HuH-7.5 (cell line): ENCODE measurements at places on chromosomes 1 and 21.

- no peak for DNase-seq
These were observed 177.0 kb downstream of the CLIC6 start for GRCh38 chr21:34845521-34846451.

GRCh38 chr1:198601936-198602889, 36.6 kb upstream of the PTPRC start:
- DNase-seq, result no peak

DNA sequence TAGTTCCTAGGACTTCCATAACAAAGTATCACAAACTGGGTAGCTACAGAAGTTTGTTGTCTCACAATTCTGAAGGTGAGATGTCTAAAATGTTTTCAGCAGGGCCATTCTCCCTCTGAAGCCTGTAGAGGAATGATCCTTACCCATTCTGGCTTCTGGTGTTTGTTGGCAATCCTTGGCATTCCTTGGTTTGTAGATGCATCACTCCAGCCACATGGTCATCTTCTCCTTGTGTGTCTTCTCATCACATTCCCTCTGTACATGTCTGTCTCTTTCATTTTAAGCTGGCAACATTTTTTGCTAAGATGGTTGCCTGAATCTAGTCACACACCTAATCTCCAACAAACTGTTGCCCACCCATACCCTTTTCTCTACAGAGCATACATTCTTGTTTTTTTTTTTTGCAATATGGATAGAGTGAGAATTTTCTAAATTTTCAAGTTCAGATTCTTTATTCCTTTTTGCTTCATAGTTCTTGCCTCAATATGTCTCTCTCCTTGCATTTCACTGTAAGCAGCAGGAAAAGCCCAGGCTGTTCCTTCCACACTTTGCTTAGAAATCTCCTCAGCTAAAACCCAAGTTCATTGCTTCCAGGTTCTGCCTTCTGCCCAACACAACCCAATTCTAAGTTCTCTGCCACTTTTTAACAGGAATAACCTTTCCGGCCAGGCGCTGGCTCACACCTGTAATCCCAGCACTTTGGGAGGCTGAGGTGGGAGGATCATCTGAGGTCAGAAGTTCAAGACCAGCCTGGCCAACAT, 18.3 kb downstream of the ZBED6 start:
- DNase-seq, result no peak

GRCh38 chr1:219416598-219417238, 196.2 kb downstream of the ZC3H11B start:
- DNase-seq, result peak; percentile 30

DNA sequence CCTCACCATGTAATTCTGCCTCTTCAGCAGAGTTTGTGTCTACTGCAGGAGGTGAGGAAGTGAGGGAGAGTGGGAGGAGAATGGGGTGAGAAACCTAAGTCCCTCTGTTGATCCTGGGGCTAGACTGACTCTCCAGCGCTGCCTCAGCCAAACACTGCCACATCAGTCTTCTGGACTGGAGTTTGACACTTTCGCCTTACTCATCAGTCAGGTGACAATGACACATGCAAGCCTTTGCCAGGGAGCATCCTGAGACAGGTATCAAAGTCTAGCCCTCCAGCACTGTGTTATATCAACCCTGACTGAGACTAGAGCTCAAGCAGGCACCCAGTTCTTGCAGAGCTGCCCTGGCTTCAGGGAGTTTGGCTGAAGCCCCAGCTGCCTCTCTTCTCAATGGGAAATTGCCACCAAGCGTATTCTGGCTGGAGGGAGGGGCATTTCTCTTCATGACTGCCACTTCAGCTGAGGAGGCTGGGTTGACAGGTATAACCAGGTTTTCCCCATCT, 33.3 kb upstream of the SUCO start:
- peak; percentile 9 for DNase-seq

- no peak for DNase-seq
These were observed 123.6 kb downstream of the PEX14 start for GRCh38 chr1:10598389-10598702.

DNA sequence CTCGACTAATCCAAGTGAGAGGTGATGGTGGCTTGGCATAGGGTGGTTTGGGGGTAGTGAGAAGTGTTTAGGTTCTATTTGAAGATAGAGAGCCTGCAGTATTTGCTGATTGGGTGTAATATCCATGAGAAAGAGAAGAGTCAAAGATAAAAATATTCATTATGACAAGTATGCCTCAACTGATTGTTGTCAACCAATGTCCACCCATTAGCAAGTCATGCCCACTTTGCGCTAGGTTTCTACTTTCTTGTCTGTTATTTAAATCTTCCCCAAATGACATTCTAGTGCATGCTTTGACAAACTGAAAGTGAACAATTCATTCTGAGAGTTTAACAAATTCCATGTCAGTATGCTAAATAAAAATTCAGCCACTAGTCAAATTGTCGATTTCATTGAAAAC, 3.8 kb upstream of the XCL1 start:
- no peak for DNase-seq

DNA sequence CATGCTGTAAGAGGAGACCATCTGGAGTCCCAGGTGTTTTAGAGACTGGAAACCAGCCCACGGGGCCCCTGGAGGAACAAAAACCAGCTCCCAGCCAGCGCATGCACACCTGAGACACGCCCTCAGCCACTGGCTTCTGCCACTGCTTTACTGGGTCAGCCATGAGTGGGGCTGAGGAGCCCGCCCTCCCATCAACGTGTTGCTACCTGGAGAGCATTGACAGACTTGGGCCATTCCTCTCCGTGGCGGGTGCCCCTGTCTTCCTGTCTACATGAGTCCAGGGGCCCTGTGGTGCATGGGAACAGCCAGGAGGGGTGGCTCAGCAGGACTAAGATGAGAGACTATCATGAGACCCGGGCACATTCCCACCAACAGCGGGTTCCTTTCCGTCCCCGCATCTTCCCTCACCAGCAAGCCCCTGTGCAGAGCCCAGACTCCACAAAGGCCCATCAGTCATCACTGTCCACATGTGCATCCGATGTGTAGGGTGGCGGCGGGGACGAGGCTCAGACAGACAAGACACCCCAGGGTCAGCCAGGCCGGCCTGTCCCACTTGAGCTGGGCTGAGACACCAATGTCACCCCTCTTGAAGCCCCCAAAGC, 45.4 kb upstream of the POFUT2 start:
- DNase-seq, result no peak

- no peak for DNase-seq
These were observed 127.3 kb upstream of the PLD5 start for GRCh38 chr1:242651817-242652216.

- DNase-seq, result no peak
These were observed 1.7 kb downstream of the BTG2 start for GRCh38 chr1:203306965-203307541.
